ENCODE measurements at places on chromosomes 13 and 19.

GRCh38 chr19:39645800-39646411 lies 9.8 kb upstream of the LGALS16 start:
- no peak for DNase-seq

DNA sequence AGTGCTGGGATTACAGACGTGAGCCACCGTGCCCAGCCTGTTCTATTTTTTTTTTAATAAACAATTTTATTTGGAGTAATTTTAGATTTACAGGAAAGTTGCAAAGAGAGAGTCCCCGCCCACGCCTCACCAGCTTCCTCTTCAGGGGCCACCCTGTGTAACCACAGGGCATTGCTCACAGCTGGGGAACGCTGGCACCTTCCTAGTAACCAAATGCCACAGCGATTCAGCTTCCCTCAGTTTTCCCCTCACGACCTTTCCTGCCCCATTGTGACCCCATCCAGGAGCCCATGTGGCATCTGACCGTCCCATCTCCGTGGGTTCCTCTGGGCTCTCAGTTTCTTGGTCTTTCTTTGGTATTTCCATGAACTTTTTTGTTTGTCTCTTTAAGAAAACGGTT lies 83.9 kb downstream of the GNG7 start:
- peak; percentile 56 for DNase-seq

- no peak for DNase-seq
Measured at GRCh38 chr13:38348861-38349389, 726 bp upstream of the UFM1 start.

- no peak for DNase-seq
Measured at GRCh38 chr13:82597747-82598146, 1284.5 kb downstream of the SLITRK1 start.

DNA sequence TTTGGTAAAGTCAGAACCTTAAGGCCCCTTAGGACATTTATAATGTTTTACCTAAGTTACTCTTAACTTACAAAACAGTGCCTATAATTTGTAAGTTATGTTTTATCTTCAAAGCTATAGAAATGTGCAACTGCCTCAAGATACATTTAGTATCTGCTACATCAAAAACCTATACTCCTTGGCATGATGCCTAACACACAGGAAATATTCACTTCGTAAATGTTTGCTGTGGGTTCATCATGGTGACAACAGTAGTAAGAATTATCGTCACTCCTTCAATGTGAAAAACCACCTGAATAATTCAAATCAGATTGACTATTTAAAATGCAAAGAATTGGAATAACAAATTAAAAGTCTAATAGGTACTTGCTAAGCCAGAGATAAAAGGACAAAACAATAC lies 184.1 kb downstream of the DIAPH3 start:
- no peak for DNase-seq

- no peak for DNase-seq
Measured at GRCh38 chr13:101618440-101619187, 166.1 kb downstream of the ITGBL1 start.

DNA sequence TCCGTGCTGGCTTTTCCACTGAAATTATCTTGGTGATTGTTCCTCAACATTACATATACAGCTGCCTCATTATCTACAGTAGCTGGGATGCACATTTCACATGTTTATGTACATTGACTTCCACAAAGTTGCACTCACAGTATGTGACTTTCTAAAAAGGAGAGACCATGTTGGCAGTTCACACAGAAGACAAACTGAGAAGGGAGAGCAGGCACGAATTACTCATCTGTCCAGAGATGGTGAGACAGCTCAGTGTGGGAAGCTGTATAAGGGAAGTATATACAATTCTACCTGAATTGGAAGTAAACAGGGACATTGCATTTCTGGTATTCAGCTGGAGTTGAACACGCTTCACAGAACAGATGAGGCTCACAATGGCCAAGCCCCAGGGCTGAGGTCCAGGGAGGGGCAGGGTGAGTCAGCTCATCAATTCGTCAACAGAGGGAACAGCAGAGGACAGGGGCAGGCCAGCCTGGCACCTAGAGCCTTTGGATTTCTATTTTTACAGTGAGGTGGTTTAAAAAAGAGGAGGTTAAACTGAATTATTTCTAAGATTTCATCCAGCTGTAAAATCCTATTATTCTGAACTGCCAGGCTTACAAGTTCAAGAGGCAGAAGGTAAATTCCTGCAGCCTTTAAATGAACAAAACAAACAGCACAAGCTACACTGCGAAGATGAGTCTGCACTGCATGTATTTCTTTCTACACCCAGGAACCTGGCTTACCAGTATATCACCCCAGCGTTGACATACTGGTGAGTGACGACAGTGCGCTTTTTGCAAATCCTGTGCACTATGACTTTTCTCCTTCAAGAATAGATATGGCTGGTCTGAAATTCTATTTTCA lies 9.8 kb downstream of the PARP4 start:
- no peak for DNase-seq

Measured in T1000 (cell line).